Aorta (tissue), 5 donors: ENCODE measurements at places on chromosomes 12 and 14.

DNA sequence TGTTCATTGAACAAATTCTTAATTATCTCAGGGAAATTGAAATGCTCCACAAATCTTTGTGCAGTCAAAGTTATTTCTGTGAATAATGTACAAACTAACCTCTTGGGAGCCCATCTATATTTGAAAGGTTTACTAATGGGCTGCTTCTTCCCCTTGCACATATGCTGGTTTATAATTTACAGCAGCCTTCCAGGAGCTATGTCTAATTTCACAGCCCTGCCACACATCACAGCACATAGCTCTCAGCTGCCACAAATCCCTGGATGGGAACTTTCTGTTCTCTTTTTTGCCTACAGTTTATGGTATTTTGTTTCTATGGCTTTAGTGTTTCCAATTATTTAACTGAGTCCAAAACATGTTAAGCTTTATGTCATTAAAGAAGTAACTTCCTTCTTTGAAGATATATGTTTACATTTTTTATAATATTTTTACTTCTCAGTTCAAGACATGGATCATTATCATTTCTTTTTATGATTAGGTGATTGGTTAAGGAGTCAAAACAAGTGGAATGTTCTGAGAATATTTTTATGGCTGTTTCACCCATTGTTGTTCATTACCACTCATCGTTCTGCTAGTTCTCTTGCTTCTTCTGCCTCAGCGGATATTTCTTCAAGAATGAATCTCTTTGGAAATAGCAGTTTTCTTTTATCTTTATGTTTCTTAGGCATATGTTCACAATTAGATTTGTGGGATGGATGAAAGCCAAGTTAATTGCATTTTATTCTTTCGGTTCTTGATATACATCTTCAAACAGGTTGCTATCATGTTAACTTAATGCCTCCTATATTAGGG lies 475.6 kb upstream of the MIS18BP1 start:
- DNase-seq: no peak

DNA sequence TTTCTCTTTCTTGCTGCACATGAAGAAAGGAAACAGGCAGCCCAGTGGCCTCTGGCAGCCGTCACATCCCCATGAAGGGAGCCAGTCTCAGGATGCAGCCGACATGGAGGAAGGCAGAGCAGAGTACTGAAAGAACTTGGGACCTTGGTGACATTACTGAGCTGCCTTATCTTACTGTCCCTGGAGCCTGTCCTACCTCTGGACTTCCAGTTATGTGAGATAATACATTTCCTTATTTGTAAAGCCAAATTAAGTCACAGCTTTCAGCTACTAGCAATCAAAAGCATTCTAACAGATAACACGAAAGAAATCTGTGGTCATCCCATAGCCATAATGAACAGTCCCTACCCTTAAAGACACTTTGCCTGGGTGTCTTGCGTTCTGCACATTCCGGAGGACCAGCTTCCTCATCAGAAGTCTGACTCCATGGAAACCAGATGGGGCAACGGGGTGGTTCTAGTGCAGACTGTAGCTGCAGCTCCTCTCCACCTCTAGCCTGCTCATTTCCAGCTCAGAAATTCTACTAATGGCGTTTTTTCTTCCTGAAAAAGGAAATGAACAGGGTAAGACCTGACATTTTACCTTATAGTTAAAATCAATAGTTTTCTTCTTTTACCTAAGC lies 7.8 kb upstream of the EGLN3 start:
- DNase-seq: no peak

GRCh38 chr14:105944632-105945610 lies 418.5 kb downstream of the TMEM121 start:
- DNase-seq: no peak

DNA sequence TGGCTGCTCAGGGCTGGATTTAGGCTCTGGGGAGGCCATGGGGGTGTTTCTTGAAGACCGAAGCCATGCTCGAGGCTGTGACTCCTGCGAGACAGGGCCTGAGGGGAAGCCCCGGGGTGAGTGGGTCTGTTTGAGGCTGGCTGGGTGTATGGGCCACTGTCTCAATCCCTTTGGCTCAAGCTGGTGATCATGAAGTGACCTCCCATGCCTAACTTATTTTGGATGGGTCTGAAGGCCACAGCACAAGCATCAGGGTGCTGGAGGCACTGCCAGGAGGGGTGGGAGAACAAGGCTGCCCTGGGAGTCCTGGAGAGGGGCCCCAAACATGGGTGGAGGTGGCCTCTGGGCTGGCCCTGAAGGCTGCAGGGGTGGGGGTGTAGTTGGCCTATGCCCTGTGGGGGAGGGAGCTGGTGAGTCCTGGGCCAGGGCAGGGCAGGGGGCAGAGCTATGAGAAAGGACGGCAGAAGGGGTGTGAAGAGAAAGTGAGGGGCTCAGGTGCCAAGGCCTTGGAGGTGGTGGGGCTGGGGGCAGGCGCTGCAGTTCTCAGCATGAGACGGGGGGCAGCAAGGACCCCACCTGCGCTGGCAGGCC lies 100.9 kb downstream of the KIF26A start:
- peak; percentile 55 for DNase-seq

GRCh38 chr14:32986791-32987540 lies 48.3 kb downstream of the NPAS3 start:
- DNase-seq: no peak

GRCh38 chr12:42923583-42923982 lies 334.0 kb upstream of the PRICKLE1 start:
- DNase-seq: no peak

- DNase-seq: no peak
Measured at GRCh38 chr12:121301876-121302275, 5.4 kb upstream of the CAMKK2 start.

- no peak for DNase-seq
Measured at GRCh38 chr14:102505775-102506625, 3.6 kb downstream of the ANKRD9 start.

DNA sequence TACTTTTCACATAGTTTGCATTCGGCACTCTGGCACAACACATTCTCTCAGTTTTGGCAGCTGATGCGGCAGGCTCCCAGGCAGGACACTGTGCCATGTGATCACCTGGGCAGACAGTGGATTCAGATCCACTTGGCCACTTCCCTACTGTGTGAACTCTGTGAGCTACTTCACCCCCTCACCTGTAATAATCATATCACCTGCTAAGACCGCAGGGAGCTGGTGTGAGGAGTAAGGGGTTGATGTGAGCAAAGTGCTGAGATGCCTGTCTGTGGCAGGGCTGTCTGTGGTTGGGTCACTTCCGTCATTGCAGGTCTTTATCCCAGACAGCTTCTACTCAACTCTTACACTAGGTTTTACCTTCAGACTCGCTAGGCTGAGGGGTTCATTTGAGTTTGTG lies 50.4 kb upstream of the AMN start:
- DNase-seq: no peak

GRCh38 chr12:100337727-100338126 lies 19.1 kb upstream of the SLC17A8 start:
- DNase-seq: no peak

GRCh38 chr14:35124127-35124526 lies 1.8 kb downstream of the PRORP start:
- DNase-seq: no peak

DNA sequence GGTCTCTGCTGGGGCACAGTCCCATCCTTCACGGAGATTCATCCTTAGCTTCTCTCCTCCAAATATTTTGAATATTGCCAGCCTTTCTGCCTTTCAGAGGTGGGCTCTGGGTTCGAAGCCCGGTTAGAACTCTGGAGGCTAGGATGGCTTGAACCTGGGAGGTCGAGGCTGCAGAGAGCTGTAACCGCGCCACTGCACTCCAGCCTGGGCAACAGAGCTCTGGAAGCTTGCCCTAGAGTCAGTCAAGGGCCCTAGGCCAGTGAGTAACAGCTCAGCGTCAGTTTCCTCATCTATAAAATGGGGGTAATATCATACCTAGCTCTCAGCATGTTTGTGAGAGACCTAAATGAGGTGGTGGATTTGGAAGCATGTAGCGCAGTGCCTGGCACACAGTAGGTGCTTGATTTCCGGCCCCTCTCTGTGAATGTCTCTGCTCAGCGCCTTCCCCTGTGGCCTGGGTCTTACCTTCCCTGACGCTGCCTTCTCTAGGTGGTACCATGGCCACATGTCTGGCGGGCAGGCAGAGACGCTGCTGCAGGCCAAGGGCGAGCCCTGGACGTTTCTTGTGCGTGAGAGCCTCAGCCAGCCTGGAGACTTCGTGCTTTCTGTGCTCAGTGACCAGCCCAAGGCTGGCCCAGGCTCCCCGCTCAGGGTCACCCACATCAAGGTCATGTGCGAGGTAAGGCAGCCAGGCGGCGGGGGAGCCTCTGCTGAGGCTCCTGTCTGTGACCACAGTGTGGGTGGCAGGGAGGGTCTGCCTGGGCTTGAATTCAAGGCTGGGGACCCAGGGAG lies 3.4 kb downstream of the PTPN6 start:
- DNase-seq: no peak

- no peak for DNase-seq
Measured at GRCh38 chr14:91223028-91223783, 21.3 kb downstream of the GPR68 start.

GRCh38 chr14:99981806-99982205 lies 83.4 kb upstream of the EVL start:
- no peak for DNase-seq

DNA sequence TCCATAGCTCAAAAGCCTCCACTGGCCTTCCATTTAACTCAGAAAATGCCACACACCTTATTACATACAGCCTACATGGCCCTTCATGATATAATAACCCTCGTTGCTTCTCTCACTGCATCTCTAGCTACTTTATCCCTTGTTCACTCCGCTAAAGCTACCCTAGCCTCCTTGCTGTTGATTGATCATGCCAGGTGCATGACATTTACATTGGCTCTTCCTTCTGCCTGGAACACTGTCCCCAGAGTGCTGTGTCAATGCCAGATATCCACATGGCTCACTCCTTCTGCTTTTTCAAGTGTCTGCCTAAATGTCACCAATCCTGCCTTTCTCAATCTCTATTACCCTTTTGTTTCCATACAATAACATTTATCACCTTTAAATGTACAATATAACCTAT lies 58.3 kb downstream of the CAND1 start:
- DNase-seq: no peak

DNA sequence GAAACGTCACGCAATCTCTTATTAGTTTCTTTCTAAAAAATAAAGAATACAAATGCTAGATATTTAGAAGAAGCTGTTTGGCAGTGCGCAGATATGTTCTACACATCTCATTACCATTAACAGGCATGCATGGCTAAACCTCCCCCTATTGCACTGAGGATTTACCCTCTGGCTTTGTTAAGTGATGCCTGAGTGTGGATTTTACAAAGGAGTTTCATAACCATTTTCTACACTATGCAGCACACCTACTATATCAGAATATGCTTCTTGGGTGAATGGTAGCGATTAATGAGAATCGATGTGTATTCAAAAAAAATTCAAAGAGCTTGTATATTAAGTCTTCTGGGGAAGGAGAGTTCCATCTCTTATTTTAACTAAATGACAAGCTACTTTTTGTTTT lies 1.1 kb upstream of the RMST start:
- no peak for DNase-seq

DNA sequence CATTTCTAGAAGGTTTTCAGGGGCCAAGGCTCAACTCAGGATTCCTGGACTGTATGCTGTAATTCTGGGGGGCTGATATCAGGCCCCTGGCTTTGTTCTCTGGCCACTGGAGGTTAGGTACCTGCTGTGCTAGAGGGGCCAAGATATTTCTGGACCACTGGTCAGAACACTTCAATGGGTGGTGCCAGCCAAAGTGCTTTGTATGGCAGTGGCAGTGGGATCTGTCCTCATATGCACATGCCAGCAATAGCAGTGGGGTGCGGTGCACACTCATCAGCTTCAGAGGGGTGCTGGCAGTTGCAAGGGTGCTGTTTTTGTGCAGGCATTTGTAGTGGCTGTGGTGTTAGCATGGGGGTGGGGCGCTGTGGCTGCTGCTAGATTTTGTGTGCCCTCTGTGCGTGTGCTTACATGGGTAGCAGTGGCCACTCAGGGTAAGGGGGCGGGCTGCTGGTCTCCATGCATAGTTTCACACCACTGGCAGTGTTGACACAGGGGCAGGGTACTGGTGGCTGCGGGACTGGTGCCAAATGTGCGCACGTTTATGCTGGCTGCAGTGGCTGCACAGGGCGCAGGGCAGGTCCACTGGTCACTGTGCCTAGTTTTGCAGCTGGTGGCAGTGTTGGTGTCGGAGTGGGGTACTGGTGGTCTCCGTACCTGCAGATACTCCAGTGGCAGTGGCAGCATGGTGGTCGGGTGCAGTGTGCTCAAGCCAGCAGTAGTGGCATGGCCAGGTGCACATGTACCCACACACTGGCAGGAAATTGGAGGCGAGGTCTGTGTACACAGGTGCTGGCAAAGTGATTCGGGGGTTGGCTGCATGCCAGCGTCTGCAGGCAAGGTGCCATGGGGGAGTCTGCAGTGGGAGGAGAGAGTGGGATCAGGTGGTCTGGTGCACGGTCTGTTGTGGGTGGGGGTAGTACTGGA lies 12.6 kb downstream of the NOPCHAP1 start:
- DNase-seq: no peak

DNA sequence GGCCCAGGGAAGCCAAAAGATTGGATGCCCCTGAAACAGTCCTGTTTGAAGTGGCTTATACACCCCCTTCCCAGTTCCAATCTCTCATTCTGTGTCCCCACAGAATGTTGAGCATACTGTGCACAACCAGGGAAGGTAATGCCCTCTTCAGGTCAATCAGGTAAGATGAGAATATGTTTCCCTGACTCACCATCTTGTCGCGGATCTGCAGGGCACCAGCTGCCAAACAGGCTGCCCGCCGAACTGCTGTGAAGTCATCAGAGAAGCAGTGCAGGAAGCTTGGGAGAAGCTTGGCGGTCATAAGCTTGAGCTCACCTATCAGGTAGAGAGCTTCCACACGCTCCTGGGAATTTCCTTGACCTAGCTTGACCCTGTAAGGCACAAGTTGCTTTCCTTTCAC lies 9.6 kb downstream of the RIOX1 start:
- DNase-seq: no peak

DNA sequence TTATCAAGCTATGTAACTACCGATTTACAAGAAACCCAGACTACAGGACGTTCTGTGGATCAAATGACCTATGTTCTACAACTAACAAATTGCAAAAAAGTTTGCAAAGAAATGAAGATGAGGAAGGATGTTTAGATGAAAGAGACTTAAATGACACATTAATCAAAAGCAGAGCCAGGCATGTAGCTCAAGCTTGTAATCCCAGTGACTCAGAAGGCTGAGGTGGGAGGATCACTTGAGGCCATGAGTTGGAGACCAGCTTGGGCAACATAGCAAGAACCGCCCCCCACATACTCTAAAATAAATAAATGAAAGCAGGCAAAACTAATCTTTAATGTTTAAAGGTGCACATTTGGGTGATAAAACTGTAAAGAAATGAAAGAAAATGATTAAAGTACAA lies 331.9 kb downstream of the BTG1 start:
- DNase-seq: no peak

DNA sequence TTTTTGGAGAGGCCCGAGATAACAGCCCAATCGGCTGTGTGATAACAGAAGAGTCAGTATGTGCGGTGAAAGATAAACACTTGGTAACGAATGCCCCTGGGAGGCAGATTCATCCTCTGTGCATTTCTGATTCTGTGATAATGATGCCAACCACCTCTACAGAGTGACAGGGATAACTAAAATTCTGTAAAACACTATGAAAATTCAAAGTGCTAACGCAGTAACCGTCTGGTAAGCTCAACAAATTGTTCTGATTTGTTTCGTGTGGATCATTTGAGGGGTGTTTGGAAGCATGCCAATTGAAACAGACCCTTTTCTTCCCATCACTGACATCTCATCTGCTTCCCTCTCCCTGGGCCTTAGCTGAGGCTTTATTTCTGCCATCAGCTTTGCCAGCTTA lies 76.3 kb downstream of the ESR2 start:
- no peak for DNase-seq

GRCh38 chr14:22070119-22070982 lies 396.7 kb upstream of the OR4E1 start:
- no peak for DNase-seq

GRCh38 chr12:21451529-21451928 lies 14.1 kb downstream of the PYROXD1 start:
- no peak for DNase-seq
